Effector memory CD4-positive, alpha-beta T cell (primary cell): ENCODE measurements at places on chromosomes 3 and 15.

DNA sequence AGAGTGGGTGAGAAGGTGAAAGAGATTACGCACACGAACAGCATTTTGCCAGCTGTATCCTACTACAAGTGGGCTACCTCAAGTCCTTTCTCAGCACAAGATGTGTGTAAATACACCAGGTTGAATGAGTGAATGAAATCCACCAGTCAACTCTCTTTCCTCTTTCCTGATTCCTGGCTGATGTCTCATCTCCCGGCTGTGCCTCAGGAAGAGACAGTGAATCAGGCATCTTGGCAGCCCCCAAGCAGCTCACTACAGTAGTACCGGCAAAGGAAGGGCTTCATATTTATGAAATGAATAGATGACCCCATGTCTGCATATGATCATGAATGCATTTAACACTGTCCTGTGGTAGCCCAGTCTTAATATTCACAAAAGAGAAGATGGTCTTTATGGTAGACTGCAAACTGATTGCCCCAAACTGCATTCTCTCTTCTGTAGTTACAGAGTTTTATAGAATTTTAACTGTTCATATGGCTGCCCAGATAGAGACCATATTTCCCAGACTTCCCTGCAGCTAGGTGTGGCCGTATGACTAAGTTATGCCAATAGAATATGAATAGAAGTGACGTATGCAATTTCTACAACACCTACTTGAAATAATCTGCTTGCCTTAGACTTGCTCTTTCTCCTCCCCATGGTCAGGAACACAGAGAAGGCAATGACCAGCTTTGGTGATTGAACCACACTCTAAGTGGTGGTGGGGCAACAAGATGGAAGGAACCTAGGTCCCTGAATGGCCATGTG is 22.7 kb downstream of the MGLL start:
- DNase-seq, result no peak

DNA sequence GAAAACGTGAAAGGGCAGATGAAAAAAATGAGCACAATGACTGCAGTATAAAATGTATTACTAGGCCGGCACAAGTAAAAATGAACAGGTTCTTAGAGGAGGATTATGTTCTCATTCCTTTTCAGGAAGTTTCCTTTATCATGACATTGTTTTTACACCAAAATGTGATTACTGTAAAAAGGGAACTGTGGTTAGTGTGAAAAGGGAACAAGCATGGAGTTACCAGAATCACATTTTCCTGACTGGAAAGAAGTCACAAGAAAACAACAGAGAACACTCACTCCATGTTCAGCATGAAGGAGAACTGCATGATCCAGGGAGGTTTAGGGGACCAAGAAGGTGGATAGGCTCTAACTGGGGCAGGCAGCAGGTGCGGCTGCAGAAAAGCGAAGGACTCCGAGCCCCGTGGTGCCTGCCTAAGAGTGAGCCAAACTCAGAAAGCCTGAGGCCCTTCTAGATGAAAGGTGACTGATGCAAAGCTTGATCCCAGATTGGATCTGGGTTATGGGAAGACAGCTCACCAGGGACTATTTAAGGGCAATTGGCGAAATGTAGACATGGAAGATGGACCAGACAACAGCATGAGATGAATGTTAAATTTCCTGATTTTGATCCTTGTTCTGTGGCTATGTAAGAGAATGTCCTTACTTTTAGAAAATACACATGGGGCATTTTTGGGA is 77.3 kb downstream of the CCR1 start:
- DNase-seq, result no peak

DNA sequence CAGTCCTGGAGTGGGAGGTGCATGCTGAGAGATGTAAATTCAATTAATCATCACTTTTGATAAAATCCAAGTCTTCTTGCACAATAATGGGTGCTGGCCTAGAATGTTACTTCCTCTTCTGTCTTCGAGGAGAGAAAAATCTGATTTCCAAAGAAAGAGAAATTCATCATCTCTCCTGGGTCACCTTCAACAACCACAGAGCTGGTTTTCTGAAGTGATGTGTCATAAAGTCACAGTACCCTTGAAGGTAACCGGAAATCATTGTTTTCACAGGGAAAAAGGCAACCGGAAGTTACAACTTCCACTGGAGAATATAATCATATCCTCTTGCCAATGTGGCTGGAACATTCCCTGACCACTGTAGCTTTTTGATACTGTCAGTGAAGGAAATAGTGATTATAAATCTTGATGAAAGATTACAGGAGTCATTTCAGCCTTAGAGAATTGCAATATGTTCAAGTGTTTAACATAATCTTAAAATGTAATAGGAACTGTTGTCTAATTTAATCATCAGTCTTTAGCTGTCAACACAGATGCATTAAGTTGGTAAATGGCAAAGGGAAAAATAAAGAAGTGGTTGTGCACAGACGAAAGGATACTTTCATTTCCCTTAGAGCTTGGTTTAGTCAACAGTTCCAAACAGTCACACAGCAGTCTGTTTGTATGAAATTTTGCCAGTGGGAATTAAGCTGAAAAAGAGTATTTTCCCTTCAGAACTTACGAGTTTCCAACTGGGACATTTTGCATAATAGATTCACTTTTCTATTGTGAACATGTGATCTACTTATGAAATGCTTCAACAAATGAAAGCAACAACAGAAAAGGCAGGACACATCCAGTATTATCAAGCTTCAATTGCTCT is 106.5 kb upstream of the SLC4A7 start:
- DNase-seq, result no peak

DNA sequence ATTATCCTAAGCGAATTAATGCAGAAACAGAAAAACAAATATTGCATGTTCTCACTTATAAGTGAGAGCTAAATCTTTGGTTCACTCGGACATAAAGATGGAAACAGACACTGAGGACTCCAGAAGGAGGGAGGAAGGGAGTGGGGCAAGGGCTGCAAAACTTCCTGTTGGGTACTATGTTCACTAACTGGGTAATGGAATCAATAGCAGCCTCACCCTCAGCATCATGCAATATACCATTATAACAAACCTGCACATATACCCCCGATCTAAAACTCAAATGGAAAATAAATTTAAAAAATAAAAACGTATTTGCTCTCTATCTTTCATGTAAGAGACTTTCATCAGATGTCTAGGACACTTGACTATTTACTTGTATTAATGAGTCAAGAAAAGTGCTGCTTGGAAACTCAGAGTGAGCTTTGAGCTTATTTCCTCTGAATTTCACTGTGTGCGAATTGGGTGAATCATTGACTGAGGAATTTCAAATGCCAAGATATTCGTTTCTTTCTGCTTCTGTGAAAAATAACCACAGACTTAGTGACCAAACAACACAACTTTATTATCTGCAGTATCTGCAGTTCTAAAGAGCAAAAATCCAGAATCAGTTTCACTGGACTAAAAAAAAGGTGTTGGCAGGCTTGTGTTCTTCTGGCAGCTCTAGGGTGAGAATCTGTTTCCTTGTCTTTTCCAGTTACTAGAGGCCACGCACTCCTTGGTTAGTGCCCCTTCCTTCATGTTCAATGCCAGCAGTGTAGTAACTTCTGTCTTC is 18.4 kb downstream of the TM4SF18 start:
- no peak for DNase-seq

GRCh38 chr15:65409036-65409631 is 13.6 kb downstream of the IGDCC4 start:
- no peak for DNase-seq

DNA sequence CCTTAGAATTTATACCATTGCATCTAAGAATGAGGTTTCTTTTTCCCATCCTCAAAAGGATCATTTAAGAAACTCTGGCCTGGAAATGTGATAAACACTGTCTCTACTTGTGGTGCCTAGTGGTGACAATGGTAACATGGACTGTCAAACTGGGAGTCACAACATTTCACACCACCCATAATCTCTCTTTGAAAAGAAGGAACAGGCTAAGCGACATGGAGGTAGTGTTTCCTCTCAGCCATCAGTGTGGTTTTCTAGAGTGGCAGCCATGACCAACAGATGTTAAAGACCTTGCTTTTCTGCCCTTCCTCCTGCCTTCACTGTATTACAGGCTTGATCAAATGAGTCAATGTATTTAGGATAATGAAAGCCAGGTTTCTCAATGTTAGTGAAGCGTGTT is 283.1 kb upstream of the STAC start:
- DNase-seq, result no peak

DNA sequence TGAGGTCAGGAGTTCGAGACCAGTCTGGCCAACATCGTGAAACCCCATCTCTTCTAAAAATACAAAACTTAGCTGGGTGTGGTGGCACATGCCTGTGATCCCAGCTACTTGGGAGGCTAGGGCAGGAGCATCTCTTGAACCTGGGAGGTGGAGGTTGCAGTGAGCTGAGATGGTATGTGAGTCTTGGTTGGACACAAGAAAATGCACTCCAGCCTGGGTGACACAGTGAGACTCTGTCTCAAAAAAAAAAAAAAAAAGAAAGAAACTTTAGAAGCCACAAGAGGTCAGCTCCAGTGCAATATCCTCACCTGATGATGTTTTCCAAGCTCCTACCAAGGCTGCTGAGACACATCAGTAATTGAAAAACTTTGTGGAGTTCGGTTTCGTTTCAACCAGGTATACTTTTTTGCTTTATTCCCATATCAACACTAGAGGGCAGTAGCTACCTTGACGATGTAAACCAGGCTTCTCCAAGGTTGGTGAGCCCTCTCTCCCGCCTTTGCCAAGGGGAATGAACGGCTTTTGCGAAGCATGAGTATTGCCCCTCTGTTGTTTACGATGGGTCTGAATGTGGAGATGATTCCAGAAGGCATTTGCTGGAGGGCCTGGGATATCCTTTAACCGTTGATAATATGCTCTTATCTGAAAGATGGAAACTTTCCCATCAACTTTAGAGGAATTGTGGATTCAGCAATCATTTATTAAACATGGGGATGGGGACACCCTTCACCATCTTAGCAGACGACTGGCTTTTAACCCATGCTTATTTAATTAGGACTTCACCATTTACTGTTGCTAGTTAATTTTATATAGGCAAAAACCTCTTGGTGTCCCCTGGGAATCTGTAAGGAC is 202.8 kb downstream of the SV2B start:
- DNase-seq, result no peak

- DNase-seq, result no peak
Measured at GRCh38 chr3:12303534-12303933, 14.7 kb downstream of the PPARG start.

DNA sequence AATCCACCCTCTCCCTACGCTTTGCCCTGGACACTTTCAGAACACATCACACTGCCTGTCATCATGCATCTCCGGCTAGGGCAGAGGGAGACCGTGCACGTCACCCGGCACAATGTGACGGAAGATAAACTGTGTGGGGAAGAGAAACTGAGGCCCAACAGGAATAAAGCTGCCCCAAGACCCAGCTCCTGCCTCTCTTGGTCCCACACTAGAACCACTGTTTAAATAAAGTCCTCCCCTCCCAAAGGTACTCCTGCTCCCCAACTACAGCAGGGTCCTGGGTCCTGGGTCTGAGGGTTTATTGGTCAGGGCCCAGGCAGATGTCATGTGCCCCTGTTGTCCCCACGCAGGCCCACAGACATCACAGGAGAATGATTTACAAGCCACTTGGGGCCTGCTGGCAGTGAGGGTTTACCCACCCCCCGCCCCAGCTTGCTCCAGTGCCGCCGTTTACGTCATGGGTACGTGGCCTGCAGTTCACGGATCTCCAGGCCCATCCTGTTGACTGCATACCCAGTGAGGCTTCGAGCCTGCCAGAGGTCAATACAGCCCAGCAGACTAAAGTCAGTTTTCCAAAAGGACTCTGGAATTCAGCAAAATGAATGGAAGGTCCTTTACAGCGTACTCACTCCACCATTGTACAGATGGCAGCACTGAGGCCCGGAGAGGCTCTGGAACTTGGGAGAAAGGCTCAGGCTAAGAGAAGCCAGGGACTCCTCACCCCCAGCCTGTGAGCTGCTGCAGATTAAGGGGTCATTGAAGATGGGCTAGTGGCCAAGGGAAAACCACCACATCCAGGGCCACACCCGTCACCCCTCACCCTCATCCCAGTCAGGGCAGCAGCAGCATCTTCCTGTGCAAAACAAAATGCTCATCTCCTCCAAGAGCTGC is 23.2 kb downstream of the ALS2CL start:
- DNase-seq, result no peak

- no peak for DNase-seq
Measured at GRCh38 chr3:32186876-32187275, 51.6 kb upstream of the CMTM8 start.

- no peak for DNase-seq
Measured at GRCh38 chr3:153513236-153513635, 351.2 kb downstream of the RAP2B start.

DNA sequence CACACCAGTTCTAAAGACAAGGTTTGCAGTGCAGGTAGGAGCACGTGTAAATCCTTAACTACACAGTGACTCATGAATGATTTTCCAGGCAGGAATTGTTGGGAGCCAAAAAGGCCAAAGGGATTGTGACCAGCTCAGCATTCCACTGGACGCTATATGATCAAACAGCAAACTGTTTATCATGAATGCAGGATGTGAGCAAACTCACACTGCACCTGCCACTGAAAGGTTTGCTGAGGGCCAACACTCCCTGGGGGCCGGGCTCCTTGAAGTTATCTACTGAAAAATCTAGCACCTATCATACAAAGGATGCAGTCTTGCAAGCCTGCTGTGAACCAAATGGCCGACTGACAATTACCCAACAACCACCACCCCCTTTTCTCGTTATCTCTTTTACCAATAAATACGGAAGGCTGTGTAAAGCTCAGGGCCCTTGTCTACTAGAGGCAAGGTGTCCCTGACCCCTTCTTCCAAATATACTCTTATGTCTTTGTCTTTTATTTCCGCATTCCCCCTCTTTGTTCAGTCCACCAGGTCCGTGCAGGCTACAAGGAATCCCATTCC is 11.5 kb upstream of the DNASE1L3 start:
- DNase-seq, result no peak

DNA sequence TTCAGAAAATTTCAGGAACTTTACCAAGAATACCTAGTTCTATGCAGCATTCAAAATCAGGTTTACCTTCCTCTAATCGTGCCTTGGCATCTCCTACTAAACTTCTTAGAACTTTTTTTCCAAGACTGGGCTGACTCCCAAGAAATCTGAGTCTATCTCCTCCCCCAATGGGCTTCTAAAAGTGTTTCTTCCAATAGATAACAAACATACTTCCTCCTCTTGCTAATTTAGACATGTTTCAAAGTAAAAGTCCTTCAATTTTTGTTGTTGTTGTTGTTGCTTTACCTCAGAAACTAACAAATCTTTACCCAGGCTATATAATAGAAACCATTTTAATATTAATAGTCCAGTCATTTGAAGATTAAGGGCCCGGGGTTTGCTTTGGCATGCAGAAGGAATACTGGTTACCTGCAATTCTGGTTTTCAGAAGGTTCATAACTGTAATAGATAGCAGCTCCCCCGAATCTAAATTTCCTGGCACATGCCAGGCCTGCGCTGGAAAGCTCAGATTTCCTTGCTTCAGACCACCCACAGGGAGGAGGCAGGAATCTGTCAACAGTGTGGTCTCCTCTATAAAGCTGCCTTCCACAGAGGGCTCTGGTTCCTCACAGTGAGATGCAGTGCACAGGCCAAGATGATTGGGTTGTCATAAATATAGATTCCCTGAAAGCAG is 188.7 kb downstream of the THRB start:
- no peak for DNase-seq
